ENCODE measurements at places on chromosomes 16 and 17.

DNA sequence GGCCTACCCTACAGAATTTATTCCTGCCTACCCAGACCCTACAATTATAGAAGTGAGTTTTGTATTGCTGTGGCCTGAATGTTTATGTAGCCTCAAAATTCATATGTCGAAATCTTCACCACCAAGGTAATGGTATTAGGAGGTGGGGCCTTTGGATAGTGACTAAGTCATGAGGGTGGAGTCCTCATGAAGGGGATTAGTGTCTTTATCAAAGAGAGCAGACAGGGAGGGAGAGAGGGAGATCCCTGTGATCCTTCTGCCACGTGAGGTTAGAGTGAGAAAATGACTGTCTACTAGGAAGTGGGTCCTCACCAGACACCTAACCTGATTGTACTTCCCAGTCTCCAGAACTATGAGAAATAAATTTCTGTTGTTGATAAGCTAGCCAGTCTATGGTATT, 981 bp upstream of the DUXB start:
- DNase-seq = no peak

DNA sequence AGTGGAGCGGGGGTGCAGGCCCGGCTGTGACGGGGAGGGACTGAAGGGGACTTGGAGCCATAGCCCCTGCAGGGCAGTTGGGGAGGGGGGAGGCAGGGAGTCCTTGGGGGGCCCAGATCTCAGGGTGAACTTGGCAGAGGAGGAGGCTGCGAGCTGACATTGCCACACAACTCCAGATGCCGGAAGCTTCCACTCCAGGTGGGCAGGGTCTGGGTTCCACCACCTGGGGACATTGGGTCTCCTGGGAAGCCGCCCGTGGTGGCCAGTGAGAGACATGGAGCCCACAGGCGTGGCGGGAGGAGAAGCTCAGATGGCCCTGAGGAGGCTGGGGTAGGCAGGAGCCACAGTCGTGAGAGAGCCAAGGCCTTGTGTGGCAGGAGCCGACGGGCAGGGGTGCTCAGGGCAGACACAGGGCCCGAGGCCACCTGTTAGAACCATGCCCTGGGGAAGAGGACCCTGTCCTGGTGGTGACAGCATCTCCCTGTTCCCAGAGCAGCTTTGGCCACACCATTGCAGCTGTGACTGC, 18.2 kb upstream of the GAA start:
- no peak for DNase-seq

- no peak for DNase-seq
Measured at GRCh38 chr17:74295625-74296547, 21.9 kb downstream of the DNAI2 start.

GRCh38 chr16:19499006-19499405, 22.9 kb downstream of the GDE1 start:
- DNase-seq = no peak

DNA sequence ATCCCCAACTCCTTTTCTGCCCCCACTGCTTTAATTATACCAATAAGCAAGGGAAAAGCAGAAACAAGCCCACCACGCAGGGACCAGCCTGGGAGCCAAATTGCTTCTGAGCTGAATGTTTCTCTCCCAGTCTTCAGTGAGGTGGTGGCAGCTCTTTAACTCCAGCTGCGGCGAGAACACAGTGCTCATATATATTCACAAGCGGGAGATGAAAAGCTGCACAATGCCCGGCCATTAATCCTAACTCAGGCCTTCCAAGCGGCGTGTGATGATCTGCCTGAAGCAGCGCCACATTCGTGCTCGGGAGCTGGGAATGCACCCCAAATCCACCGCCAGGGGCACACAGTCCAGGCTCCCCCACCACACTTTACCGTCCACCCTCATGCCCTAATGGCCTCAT, 203.7 kb upstream of the SDK2 start:
- DNase-seq = no peak

- no peak for DNase-seq
Measured at GRCh38 chr17:76529224-76530094, 8.1 kb downstream of the CYGB start.

- no peak for DNase-seq
Measured at GRCh38 chr17:15250135-15250860, 14.8 kb downstream of the PMP22 start.

DNA sequence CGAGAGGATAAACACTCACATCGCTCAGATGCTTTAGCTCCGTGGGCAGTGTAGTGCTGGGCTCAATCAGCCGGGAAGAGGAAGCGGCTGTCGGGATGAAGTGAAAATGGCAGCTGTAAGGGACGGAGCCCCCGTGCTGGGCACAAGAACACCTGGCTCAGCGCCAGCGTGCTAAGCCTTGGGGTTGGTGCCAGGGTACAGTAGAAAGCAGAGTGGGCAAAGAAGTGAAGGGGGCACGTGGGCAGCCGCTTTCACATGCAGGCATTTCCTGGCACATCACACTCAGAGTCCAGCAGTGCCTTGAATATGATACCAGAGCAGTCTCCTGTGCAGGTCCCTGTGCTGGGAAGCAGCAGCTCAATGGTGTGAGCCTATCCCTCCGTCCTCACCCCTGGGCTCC, 51.1 kb upstream of the FOXF1 start:
- no peak for DNase-seq

DNA sequence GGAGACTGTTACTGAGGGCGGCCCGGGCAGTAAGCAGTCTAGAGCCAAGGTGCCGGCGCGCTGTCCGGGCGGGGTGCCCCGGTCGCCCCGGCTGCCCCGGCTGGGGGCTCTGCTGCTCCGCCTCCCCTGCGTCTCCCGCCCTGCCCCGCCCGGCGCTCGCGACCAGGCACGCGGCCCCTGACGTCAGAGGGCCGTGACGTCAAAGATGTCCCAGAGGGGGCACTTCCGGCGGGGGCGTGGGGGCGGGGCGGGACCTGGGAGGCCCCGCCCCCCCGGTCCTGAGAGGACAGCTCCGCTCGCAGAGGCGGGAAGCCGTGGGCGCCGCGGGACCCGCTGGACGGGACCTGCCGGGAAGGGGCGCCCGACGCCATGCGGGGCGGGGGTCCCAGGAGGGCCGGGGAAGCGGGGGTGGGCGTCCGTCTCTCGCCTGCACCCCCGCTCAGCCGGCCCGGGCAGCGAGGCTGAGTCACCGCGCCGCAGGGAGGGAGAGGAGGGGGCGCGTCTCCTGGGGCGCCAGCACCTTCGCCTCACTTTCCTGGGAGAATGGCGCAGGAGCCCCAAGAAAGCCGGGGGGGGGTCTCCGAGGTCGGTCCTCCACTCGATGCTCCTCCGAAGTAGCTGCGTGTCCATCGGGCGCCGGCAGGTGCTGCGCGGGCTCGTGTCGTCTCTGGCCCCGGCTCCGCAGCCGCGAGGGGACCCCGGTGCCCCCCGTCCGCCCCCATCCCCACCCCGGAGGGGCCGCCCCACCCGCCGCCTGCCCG, 4.4 kb upstream of the HIC1 start:
- DNase-seq = no peak

DNA sequence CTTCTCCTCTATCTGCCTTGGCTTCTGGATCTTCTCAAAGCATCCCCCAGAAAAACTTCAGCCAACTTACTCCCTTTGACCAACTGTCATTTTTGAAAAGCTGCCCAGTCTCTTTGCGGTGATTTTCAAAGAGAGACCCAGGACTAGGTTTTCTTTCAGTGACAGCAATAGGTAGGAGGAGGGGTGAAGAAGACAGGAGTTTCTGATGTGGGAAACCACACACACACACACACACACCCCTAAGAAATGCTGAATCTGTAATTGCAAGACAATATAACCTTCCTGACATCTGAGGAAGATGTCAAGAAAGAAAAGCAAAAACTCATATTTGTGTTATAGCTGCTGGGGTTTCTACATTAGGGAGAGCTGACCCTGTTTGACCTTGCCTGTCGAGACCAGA, 5.2 kb downstream of the FAM20A start:
- no peak for DNase-seq

DNA sequence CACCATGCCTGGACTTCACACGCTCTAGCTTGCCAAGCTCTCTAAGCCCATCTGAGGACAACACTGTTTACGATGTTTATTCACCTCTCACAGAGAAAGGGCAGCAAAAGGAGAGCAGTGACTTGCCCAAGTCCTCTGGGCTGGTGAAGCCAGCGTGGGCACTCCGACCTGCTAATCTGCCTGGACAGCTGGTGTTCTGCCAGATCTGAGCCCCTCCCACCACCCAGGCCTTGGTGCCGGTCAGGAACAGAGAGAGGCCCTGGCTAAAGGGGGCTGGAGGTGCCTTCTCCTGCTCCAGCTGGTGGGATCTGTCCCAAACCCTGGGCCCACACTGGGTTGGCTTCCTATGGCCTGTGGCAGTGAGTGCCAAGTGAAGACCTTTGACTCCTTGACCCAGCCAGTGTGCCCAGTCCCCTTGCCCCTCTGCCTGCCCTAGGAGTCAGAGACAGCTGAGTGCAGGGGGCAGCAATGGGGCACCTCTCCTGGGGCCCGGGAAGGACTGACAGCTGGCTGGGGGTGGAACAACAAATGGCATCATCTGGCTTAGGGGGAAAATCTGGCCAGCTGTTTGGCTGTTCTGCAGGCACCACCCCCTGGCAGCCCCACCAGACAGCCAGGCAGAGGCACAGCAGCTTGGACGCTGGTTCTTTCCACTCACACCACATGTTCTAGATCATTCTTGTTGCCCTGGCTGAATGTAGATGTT, 1.8 kb upstream of the SLC4A1 start:
- DNase-seq = no peak

- no peak for DNase-seq
Measured at GRCh38 chr17:77146246-77146632, 5.5 kb downstream of the SEC14L1 start.

GRCh38 chr17:67974185-67974584, 22.1 kb downstream of the C17orf58 start:
- no peak for DNase-seq

GRCh38 chr17:69357701-69358100, 30.8 kb upstream of the ABCA5 start:
- no peak for DNase-seq

- no peak for DNase-seq
Measured at GRCh38 chr16:55906123-55906522, 30.9 kb upstream of the CES5A start.

DNA sequence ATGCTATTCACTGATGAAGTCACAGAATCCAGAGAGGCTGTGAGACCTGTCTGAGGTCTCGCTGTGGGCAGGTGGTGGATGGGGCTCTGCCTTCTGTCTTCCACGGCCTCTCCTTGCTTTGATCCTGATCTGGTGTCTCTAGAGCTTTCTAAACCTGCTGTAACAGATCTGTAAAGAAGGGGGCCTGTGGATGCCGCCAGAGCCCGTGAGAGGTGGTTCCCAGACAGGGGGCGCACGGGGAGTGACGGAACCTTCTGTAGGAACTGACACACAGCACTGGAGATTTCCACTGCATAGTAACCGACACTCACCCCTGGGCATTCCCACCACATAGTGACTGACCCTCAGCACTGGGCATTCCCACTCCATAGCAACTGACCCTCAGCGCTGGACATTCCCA, 16.0 kb downstream of the CBFA2T3 start:
- no peak for DNase-seq

- DNase-seq = no peak
Measured at GRCh38 chr17:45127207-45127547, 5.1 kb downstream of the PLCD3 start.

GRCh38 chr17:80129006-80129565, 17.8 kb downstream of the EIF4A3 start:
- DNase-seq = no peak

GRCh38 chr17:3762922-3763776, 37.8 kb downstream of the ITGAE start:
- no peak for DNase-seq

- DNase-seq = no peak
Measured at GRCh38 chr16:968620-969019, 2.2 kb downstream of the LMF1 start.

DNA sequence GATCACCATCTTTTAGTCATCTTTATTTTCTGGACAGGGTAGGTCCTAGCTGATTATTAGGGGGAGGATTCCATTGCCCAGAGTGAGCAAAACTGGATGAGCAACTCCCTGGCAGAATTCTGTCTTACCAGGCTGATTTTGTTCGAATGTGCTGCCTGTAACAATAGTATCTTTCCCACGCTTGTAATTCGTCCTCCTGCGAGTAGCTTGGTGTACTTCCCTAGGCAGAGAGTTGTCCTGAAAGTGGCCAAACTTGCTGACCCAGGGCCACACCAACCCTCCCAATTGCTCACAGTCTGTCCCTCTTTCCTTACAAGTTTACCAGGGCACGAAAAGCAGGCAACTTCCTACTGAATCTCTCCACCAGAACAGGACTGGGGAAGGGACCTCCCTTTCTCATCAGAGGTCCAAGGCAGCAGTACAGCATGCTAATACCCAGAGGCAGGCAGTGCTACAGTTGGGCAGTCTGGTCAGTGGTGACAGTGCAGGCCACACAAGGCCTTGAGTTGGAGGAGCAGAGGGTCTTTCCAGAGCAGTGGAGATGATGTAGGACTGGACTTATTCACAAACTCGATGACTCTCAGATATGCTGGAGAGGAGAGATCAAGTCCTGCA, 67.8 kb upstream of the NLK start:
- DNase-seq = no peak

GRCh38 chr17:81691196-81691595, 7.4 kb downstream of the HGS start:
- DNase-seq = no peak

All from stimulated activated CD4-positive, alpha-beta T cell treated with anti-CD3 and anti-CD28 coated beads, TNF-alpha, amount 100 ng/mL, for 48 hours (primary cell).